ENCODE measurements at places on chromosomes 1 and 21. TPM values are rescaled to one million over a fixed set of nuclear protein-coding genes. Genes with fewer than 3 reads are reported as not detected.
A peak's percentile ranks its signal among the peaks of the same experiment; 100 is the strongest.

DNA sequence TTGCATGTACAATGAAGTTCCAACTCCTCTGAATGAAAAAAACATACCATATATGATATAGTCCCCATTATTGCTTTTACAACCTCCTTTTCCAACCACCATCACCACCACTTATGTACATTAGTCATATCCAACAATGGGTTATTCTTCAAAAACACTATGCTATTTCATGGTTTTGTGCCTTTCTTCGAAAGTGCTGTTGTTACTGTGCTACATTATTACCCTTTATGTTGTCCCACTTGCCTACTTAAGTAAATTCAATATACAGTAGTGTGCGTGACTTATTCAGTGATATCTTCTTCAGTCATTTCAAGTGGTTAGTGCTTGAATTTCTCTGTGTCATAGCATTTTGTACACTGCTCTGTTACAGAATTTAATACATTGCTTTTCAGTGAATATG is 105.3 kb downstream of the ASH1L start:
- DNase-seq: no peak
- no peak overlapping the region for H3K4me3 ChIP-seq
- no peaks in the 10 kb centered on the region for H3K27me3 ChIP-seq

- DNase-seq: no peak
- H3K4me3 ChIP-seq: no peak overlapping the region
- H3K36me3 ChIP-seq: no peaks in the 10 kb centered on the region
- H3K27me3 ChIP-seq: peaks cover 3% of the 10 kb centered on the region
These were observed 713.4 kb downstream of the PTPRU start for GRCh38 chr1:29949676-29950075.

- H3K4me1 ChIP-seq: no peaks in the 10 kb centered on the region
- no peaks in the 10 kb centered on the region for H3K27me3 ChIP-seq
- no peak for DNase-seq
- no peak overlapping the region for H3K27ac ChIP-seq
- no peak overlapping the region for H3K4me3 ChIP-seq
These were observed 1148.8 kb upstream of the ADGRL4 start for GRCh38 chr1:80155371-80155770.

- no peak overlapping the region for H3K27ac ChIP-seq
- no peak for DNase-seq
- no peak overlapping the region for H3K4me3 ChIP-seq
- H3K36me3 ChIP-seq: no peaks in the 10 kb centered on the region
- peaks cover 16% of the 10 kb centered on the region for H3K27me3 ChIP-seq
These were observed 142.5 kb downstream of the TNR start for GRCh38 chr1:175600721-175601440.

DNA sequence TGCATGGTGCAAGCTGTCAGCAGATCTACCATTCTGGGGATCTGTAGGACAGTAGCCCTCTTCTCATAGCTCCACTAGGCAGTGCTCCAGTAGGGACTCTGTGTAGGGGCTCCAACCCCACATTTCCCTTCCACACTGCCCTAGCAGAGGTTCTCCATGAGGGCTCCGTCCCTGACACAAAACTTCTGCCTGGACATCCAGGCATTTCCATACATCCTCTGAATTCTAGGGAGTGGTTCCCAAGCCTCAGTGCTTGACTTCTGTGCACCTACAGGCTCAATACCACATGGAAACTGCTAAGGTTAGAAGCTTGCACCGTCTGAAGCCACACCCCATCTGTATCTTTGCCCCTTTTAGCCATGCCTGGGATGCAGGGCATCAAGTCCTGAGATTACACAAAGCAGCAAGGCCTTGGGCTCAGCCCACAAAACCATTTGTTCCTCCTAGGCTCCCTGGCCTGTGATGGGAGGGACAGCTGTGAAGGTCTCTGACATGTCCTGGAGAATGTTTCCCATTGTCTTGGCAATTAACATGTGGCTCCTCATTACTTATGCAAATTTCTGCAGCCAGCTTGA is 117.0 kb upstream of the NFIA start:
- H3K27ac ChIP-seq: no peak overlapping the region
- peaks cover 4% of the 10 kb centered on the region for H3K4me1 ChIP-seq
- H3K36me3 ChIP-seq: no peaks in the 10 kb centered on the region
- H3K27me3 ChIP-seq: peaks cover 2% of the 10 kb centered on the region
- no peak for DNase-seq
- H3K4me3 ChIP-seq: no peak overlapping the region

DNA sequence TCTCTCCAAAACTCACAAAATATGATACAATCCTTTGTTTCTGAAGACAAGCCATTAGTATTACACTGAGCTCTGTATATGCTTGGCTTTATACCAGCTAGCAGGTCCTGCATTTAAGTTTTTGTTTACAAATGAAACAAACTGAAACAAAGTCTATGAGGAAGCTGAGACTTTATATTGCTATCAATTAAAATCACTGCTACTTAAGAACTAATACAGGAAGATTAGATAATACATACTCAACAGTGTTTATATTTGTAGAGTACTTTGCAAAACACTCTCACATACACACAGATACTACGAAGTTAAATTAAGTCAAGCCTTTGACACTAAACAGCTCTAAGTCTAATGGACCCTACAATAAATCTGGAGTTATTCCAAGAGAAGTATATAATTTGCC is 247.4 kb downstream of the CRB1 start:
- H3K36me3 ChIP-seq: peaks cover 6% of the 10 kb centered on the region
- no peak overlapping the region for H3K4me3 ChIP-seq

DNA sequence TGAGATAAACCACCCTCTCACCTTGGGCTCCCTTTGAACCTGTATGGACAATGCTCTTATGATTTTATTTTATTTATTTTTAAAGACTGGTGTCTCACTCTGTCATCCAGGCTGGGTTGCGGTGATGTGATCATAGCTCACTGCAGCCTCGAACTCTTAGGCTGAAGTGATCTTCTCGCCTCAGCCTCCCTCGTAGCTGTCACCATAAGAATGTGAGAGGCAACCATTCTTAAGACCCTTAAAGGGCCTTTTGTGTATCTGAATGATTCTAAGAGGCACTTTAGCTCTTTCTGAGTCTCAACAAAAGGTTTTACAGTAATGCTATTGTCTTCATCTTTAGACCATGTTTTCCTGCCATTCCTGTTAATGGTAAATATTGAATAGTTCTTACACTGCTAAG is 67.0 kb downstream of the IVNS1ABP start:
- no peaks in the 10 kb centered on the region for H3K36me3 ChIP-seq
- no peaks in the 10 kb centered on the region for H3K27me3 ChIP-seq
- DNase-seq: no peak
- H3K27ac ChIP-seq: no peak overlapping the region
- no peaks in the 10 kb centered on the region for H3K4me1 ChIP-seq
- no peak overlapping the region for H3K4me3 ChIP-seq

- peak overlapping the region; percentile 50 for H3K4me3 ChIP-seq
- DNase-seq: no peak
- H3K36me3 ChIP-seq: peaks cover 76% of the 10 kb centered on the region
These were observed 10.4 kb downstream of the KYAT3 start for GRCh38 chr1:88982055-88982454.

GRCh38 chr1:37697090-37697489 is 4.8 kb downstream of the CDCA8 start:
- no peak overlapping the region for H3K27ac ChIP-seq
- no peak overlapping the region for H3K4me3 ChIP-seq
- H3K27me3 ChIP-seq: no peaks in the 10 kb centered on the region
- H3K36me3 ChIP-seq: peaks cover 72% of the 10 kb centered on the region
- peaks cover 29% of the 10 kb centered on the region for H3K4me1 ChIP-seq
- no peak for DNase-seq

DNA sequence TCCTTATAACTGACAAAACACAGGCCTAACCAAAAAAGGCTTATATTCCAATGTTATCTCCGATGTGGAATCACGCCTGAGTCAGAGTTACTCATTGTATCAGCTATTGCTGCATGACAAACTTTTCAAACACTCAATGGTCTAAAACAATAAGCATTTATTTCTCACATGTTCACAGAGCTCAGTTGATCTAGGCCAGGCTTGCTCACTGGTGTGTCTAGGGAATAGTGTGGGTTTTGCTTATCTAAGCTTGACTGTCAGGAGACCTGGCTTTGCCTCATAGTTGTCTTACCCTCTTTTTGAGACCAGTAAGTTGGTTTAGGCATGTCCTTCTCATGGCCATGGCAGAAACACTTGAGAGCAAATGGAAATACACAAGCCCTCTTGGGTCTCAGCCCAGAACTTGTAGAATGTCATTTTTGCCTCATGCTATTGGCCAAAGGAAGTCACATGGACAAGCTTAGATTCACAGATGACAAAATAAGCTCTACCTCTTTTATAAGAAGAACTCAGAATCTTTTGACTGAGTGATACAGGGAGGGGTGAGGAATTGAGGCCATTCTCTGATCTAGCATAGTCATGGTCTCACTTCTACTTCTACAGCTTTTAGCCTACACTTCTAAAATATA is 130.8 kb downstream of the HMCN1 start:
- no peak overlapping the region for H3K27ac ChIP-seq
- no peaks in the 10 kb centered on the region for H3K36me3 ChIP-seq
- H3K4me1 ChIP-seq: no peaks in the 10 kb centered on the region
- H3K4me3 ChIP-seq: no peak overlapping the region

GRCh38 chr1:87435484-87435883 is 106.8 kb downstream of the LMO4 start:
- H3K27ac ChIP-seq: no peak overlapping the region
- peaks cover 4% of the 10 kb centered on the region for H3K4me1 ChIP-seq
- DNase-seq: no peak
- no peak overlapping the region for H3K4me3 ChIP-seq
- H3K27me3 ChIP-seq: peaks cover 2% of the 10 kb centered on the region
- H3K36me3 ChIP-seq: no peaks in the 10 kb centered on the region

DNA sequence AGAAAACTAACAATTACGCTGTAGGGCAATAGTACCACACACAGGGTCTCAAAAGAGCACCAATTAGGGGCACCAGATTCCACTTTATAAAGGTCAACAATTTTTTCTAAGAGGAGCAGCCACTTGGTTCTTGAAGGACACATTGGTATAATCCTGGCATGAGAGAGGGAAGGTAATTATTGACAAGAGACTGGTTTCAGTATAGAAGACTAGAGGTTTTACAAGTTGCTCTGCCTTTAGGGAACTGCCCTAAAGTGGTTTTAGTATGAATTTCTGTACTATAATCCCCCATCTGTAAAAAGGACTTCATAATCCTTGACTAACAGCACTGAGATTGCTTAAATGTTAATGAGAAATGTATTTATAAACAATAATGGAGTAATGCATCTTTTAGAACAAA is 648.5 kb upstream of the PTBP2 start:
- H3K36me3 ChIP-seq: no peaks in the 10 kb centered on the region
- no peak overlapping the region for H3K4me3 ChIP-seq
- no peak overlapping the region for H3K27ac ChIP-seq
- no peak for DNase-seq

GRCh38 chr1:154695985-154696384 is 88.0 kb upstream of the ADAR start:
- peaks cover 4% of the 10 kb centered on the region for H3K4me1 ChIP-seq
- no peak overlapping the region for H3K4me3 ChIP-seq
- no peak overlapping the region for H3K27ac ChIP-seq
- peaks cover 23% of the 10 kb centered on the region for H3K27me3 ChIP-seq
- no peaks in the 10 kb centered on the region for H3K36me3 ChIP-seq

DNA sequence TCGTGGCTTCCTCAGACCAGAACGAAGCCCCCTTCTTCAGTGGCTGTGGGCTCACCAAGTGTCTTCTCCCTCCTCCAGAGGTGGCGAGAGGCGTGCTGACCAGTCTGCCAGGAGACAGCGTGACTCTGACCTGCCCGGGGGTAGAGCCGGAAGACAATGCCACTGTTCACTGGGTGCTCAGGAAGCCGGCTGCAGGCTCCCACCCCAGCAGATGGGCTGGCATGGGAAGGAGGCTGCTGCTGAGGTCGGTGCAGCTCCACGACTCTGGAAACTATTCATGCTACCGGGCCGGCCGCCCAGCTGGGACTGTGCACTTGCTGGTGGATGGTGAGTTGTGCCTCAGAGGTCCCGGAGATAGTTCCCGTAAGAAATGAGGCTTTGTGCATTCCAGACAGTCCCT is 24.0 kb downstream of the IL6R start:
- no peak overlapping the region for H3K27ac ChIP-seq
- no peaks in the 10 kb centered on the region for H3K36me3 ChIP-seq
- no peak overlapping the region for H3K4me3 ChIP-seq
- no peak for DNase-seq
- H3K4me1 ChIP-seq: peaks cover 18% of the 10 kb centered on the region

GRCh38 chr1:51048670-51049069 is 53.4 kb upstream of the C1orf185 start:
- no peak overlapping the region for H3K27ac ChIP-seq
- H3K27me3 ChIP-seq: peaks cover 30% of the 10 kb centered on the region
- no peak for DNase-seq
- no peaks in the 10 kb centered on the region for H3K36me3 ChIP-seq
- H3K4me3 ChIP-seq: no peak overlapping the region
- H3K4me1 ChIP-seq: no peaks in the 10 kb centered on the region

GRCh38 chr1:195894411-195894810 is 713.8 kb downstream of the KCNT2 start:
- no peak for DNase-seq
- H3K36me3 ChIP-seq: no peaks in the 10 kb centered on the region
- no peaks in the 10 kb centered on the region for H3K4me1 ChIP-seq
- no peak overlapping the region for H3K4me3 ChIP-seq
- H3K27me3 ChIP-seq: no peaks in the 10 kb centered on the region

GRCh38 chr1:67832737-67833601 is at the start of gene GNG12:
Gene GNG12 (minus strand): TSS chr1:67833467. CDS start chr1:67707686, 125,781 bp downstream.
- H3K4me1 ChIP-seq: peaks cover 26% of the 10 kb centered on the region
- H3K27ac ChIP-seq: no peak within 1 kb of the TSS
- H3K36me3 ChIP-seq: no peaks in the 10 kb centered on the region
- peak; percentile 41 for DNase-seq
- H3K27me3 ChIP-seq: peaks cover 56% of the 10 kb centered on the region

DNA sequence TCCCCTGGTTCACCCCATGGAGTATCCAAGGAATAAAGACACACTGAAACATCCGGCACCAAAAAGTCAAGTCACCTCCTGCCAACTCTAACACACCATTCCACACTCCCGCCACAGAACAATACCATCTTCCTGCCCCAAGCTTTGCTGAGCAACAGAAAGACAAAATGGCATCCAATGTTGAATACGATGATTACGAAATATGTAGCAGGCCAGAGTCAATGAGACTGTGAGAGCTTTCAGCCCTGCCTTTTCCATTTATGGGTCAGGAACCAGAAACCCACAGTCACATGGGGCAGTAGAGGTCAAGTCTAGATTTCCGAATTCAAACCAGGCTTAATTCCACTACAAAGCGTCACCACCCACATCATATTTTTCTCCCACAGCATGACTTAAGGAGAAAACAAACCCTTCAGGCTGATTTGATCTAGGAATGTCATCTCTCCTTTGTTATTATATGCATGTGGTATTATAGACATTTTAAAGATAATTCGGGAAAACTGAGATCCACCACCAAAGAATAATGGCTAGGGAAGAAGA is 249.8 kb downstream of the SETD4 start:
- H3K27me3 ChIP-seq: no peaks in the 10 kb centered on the region
- no peak overlapping the region for H3K4me3 ChIP-seq
- no peaks in the 10 kb centered on the region for H3K4me1 ChIP-seq
- H3K36me3 ChIP-seq: no peaks in the 10 kb centered on the region
- no peak overlapping the region for H3K27ac ChIP-seq

Gene IRF6
- total RNA-seq: 0.16 TPM

Gene CSF3R
- total RNA-seq: 0.05 TPM

Gene CFAP141
- not detected for total RNA-seq

Gene DCLRE1B
- total RNA-seq: 19.7 TPM

Gene EXOC8
- 18.2 TPM for total RNA-seq

Gene PTPN7
- 255 TPM for total RNA-seq

Gene SERTAD4
- total RNA-seq: not detected

Gene RBM11
- 0.34 TPM for total RNA-seq

All from activated CD8-positive, alpha-beta T cell treated with anti-CD3 and anti-CD28 coated beads, Interleukin-2, amount 10 ng/mL, durations not matched to agents 7 days and 5 days (primary cell).